ENCODE measurements at places on chromosomes 1 and 21.

GRCh38 chr1:67540733-67541125, 110.5 kb upstream of the SERBP1 start:
- DNase-seq: no peak

GRCh38 chr21:15241997-15242736, 177.4 kb upstream of the NRIP1 start:
- DNase-seq: no peak

- peak; percentile 28 for DNase-seq
Observed at GRCh38 chr1:113660088-113660487, 99.2 kb downstream of the PHTF1 start.

GRCh38 chr1:229035054-229035747, 235.7 kb upstream of the RAB4A start:
- DNase-seq: no peak

GRCh38 chr21:35226328-35226727, 177.2 kb upstream of the RUNX1 start:
- DNase-seq: no peak

DNA sequence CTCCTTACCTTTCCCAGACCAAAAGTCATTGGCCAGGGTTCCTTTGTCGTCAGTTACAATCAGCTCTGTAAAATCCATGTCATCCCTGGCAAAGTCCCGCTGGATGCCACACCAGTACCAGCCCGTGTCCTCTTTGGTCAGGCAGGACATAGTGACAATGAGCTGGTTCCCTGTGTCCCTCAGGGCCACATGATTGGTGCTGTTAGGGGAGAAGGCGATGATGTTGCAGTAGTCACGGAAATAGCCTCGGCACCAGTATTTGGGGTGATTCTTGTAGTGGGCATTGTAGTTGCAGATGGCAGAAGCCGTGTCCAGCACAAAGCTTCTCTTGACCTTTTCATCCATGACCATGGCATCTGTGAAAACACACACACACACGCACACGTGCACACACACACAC, 14.8 kb downstream of the ADORA3 start:
- no peak for DNase-seq

DNA sequence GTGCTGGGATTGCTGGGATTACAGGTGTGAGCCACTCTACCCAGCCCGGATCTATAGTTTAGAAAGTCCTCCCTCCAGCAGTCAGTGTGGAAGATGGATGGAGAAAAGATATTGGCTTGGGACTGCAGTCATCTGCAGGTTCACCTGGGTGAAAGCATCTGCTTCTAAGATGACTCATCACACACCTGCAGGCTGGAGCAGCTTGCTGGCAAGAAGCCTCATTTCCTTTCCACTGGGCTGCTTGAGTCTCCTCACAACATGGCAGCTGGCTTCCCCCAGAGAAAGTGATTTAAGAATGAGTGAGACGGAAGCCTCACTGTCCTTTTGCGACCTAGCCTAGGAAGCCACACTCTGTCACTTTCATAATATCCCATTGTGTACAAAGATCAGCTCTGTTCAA, 50.0 kb downstream of the FOXO6 start:
- DNase-seq: peak; percentile 66

GRCh38 chr1:185732951-185733350, 1.2 kb upstream of the HMCN1 start:
- no peak for DNase-seq
